B cell (primary cell): ENCODE measurements at places on chromosomes 12 and 14. TPM values are rescaled to one million over a fixed set of nuclear protein-coding genes. Genes with fewer than 3 reads are reported as not detected.

- DNase-seq, result no peak
Observed at GRCh38 chr12:125577334-125577733, 512.1 kb downstream of the AACS start.

GRCh38 chr14:60301685-60302084 is 52.7 kb downstream of the PPM1A start:
- DNase-seq, result no peak

DNA sequence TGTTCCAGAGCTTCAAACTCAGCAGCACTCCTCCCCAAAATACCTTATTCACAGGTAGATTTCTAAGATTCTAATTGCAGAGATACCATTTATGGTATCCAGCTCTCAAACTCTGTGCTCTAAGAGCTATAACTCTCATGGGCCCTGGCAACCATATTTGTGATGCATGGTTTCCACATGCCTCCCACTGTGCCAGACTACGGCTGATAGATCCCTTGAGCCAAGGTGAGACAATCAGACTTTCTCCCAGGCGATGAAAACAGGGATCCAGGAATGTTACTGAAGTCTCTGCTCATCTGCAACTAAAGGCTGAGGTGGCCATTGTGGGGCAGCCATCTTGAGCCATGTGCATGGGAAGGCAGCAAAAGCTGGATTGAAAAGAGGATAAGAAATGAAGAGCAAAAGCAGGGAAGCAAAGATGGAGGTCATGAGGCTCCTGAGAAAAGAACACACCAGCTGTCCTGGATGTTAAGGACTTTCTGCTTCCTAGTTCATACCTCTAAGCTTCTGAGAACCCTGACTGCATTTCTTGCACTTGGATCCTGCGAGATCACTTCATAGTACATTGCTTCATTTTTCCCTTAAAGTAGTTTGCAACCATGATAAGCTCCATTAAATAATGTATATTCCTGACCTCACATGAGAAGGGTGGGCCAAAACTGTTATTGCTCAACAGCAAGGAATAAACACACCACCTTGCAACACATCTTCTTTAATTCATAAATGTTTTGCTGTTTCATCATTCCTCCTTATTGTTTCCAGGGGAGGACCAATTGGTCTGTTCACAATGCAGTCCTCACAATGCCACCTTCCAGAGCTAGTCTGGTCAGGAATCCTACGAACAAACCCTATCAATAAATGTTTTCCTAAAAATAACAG is 5.4 kb downstream of the EGLN3 start:
- no peak for DNase-seq

- no peak for DNase-seq
Observed at GRCh38 chr12:101108130-101108529, 101.9 kb downstream of the SLC5A8 start.

GRCh38 chr14:66076176-66076575 is 410.0 kb upstream of the CCDC196 start:
- no peak for DNase-seq

The LRRC10 gene
- polyA plus RNA-seq, result not detected in 2 replicates

- no peak for DNase-seq
Observed at GRCh38 chr12:3534511-3534910, 43.5 kb downstream of the PRMT8 start.

GRCh38 chr14:65790172-65790815 is 377.8 kb downstream of the FUT8 start:
- DNase-seq, result no peak

The WASHC3 gene
- polyA plus RNA-seq, result 57.0 and 68.0 TPM in 2 replicates

DNA sequence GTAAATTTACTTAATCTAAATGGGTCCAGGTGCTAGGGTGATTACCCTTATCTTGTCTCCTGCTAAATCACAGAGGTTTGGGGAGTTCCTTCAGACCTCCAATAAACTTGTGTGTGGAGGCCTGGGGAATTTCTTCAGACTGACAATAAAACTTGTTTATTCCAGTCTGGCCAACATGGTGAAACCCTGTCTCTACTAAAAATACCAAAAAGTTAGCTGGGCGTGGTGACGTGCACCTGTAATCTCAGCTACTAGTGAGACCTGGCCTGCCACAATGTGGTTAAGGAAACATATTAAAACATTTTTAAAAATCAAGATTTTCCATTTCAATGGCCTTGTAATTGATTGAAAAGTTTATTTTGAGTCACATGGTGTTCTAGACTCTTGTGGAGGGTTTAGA is 126.9 kb upstream of the FGD4 start:
- DNase-seq, result peak; percentile 52

DNA sequence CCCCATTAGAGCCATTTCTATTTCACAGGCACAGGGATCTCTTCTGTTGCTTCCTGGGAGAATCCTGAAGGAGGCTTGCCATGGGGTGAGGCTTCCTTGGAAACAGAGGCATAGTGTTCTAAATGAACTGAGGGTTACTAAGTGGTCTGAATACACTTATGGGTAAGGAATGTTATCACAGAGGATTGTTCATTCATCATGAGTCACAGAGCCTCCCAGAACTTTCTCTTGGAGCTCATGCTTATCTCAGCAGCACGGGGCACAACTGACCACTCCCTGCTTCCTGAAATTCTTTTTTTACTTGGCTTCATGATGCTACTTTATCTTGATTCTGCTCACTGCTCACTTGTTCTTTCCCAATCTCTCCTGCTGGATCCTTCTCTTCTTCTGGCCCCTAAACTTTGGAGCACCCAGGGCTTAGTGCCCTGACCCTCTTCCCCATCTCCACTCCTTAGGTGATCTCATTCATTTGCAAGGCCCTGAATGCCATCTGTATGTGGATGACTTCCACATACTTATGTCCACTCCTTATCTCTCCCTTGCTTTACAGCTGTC is 57.9 kb downstream of the ANO6 start:
- no peak for DNase-seq

GRCh38 chr14:76957224-76957891 is 71.2 kb downstream of the IRF2BPL start:
- no peak for DNase-seq

GRCh38 chr12:107436376-107436775 is 249.2 kb upstream of the PWP1 start:
- DNase-seq, result no peak

DNA sequence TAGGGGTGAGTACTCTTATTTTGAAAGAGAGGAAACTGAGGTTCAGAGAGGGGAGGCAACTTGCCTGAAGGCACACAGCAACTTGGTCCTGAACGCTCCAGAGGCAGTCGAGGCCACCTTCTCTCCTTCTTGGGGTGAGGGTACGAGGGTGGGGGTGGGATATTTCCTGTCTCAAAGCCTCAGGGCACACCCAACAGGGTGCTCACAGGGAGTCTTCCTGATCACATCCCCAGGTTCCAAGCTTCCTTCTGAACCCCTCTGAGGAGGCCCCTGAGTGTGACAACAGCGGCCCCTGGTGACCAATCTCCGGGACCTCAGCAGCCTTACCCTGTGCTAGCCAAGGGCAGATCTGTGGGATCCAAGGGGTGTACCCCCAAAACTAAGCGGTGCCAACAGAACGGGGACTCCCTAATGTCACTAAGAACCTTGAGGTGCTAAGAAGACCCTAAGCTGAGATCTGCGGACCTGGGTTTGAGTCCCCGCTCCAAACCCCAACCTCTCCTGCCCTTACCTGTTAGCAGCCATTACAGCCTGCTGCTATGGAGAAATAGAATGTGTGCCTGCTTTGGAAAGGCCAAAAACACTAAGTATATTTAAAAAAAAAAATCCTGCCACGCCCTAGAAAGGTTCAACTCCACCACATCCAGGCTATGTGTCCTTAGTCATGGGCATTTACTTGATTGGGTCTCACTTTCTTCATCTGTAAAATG is 57.9 kb downstream of the TRPV4 start:
- DNase-seq, result peak; percentile 73

The ASB2 gene
- polyA plus RNA-seq, result 2.5 and 2.7 TPM in 2 replicates

DNA sequence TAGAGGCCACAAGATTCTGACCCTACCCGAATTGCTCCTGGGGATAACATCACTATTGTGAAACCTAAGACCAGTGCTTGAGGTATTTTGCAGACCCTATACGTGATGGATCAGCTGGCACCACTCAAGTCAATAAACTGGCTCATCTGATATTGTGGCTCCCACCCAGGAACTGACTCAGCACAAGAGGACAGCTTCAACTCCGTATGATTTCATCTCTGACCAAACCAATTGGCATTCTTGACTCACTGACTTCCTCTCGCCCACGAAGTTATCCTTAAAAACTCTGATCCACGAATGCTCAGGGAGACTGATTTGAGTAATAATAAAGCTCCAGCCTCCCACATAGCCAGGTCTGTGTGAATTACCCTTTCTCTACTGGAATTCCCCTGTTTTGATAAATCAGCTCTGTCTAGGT is 1036.1 kb upstream of the TMEM132C start:
- DNase-seq, result no peak

DNA sequence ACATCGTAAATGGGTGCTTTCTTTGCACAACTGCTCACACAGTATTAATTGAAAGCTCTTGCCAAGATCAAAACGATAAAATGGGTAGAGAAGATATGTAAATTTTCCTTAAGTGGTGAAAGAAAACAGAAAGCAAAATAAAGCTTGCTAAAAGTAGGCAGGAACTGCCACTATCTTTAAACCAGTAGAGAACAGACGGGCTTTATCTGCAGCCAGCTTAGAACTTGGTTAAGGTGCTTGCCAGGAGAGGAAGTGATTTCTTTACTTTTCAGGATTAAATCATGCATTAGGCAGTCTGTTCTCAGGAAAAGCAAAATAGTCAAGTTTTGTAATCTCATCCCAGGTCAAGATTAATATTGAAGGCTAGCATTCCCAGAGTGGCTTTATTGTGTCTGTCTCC is 56.9 kb upstream of the CCDC175 start:
- no peak for DNase-seq

DNA sequence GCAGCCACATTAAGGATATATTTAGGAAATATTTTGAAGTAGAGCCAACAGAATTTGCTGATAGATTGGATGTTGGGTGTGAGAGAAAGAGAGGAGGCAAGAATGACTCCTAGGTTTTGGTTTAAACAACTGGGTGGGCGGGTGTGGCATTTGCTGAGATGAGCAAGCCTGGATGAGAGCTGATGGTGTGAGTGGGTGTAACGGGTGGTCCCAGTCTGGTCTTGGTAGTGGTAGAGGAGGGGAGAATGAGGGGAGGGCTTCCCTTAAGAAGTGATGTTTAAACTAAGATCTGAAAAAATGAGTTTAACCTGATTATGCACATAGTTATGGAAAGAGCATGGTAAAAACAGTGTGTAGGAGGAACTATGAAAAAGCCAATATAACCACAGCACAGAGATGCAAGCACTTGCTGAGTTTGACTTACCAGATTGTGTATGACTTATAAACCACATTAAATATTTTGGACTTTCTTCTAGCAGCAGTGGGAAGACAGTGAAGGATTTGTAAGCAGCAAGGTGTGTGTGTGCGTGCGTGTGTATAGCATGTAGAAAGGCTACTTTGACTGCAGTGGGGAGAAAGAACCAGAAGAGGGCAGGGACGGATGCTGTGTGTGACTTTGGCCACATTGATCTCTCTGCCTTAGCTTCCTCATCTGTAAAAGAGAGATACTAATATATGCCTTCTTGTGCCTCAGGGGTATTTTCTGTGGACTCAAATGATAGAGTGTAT is 139.7 kb downstream of the PRIMA1 start:
- DNase-seq, result no peak

DNA sequence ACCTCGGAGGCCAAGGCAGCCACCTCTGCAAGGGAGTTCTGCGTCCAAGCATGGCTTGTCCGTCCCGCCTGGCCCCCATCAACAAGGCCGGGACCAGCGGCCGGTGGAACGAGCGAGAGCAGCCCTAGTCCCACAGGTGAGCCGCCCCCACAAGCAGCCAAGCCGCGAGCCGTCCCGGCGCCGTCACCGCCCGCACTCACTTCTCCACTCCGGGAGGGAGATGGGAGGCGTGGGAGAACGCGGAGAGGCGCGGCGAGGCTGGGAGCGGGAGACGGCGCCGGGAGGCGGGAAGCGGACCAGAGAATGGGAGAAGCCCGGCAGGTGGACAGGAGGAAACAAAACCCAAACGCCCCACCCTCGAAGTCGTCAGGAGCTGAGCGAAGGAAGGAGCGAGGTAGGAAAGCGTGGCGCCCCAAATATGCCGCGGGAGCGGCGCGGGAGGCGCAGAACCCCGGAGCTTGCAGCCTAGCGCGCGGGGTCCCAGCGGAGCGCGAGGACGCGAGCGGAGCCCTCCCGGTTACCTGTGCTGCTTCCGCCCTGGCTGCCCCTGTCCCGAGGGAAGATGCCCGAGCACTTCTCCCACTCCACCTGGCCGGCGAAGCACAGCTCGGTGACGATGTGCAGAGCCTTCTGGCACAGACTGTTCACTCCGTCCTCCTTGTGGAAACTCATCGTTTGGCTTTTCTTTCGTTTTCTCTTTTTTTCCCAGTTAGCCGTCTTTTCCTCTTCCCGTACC is 600 bp downstream of the SYT10 start:
- peak; percentile 5 for DNase-seq

DNA sequence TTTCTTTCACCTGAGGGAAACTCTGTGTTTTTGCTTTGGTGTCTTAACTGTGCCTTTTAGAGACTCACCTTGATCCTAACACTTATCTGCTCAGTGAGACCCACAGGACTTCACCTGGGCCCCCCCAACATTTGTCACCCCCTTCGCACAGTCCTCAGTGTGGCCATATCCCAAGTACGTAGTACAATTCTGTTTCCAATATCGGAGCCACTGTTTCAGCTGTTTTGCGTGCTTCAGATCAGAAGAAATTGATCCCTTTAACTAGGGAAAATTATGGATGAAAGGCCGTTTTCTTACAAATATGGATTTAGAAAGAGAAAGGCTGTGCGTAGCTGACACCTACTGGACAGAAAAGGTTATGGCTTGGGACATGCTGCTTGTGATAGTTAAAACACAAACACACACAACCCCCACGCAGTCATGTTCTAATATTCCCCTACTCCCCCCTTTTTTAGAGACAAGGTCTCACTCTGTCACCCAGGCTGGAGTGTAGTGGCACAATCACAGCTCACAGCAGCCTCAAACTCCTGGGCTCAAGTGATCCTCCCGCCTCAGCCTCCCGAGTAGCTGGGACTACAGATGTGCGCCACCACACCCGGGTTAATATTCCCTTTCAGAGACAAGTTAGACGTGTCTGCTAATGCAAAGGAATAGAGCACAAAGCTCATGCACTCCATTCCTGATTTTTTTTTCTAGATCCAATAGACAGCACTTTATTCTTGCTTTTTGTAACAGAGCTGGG is 3.6 kb upstream of the SLC7A8 start:
- DNase-seq, result peak; percentile 61

GRCh38 chr12:123916729-123917128 is 55.9 kb downstream of the CCDC92 start:
- no peak for DNase-seq

- DNase-seq, result no peak
Observed at GRCh38 chr12:5556946-5557673, 125.2 kb downstream of the NTF3 start.

The FAM181A gene
- not detected in 2 replicates for polyA plus RNA-seq

DNA sequence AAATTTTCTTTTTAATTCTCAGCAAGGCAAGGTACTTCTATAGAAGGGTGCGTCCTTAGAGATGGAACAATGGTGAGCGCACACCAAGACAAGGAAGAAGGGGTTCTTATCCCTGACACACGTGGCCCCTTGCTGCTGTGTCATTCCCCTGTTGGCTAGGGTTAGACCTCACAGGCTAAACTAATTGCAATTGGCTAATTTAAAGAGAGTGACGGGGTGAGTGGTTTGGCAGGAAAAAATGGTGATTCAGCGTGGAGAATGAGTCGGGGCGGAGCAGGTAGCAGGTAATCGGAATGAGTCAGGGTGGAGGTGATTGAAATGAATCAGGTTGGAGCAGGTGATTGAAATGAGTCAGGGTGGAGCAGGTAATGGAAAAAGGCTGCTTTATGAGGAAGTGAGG is 36.3 kb upstream of the HECTD1 start:
- no peak for DNase-seq
